ENCODE measurements at places on chromosomes 7 and 10. TPM values are rescaled to one million over a fixed set of nuclear protein-coding genes. Genes with fewer than 3 reads are reported as not detected.

DNA sequence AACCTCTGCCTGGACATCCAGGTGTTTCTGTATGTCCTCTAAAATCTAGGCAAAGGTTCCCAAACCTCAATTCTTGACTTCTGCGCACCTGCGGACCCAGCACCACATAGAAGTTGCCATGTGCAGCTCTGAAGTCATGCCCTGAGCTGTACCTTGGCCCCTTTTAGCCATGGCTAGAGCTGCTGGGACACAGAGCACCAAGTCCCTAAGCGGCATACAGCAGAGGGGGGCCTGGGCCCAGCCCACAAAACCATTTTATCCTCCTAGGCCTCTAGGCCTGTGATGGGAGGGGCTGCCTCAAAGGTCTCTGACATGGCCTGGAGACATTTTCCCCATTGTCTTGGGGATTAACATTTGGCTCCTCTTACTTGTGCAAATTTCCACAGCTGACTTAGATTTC, 14.6 kb downstream of the TMEM243 start:
- no peak overlapping the region for H3K27ac ChIP-seq
- H3K36me3 ChIP-seq: peaks cover 9% of the 10 kb centered on the region
- DNase-seq: no peak
- H3K4me1 ChIP-seq: no peaks in the 10 kb centered on the region

DNA sequence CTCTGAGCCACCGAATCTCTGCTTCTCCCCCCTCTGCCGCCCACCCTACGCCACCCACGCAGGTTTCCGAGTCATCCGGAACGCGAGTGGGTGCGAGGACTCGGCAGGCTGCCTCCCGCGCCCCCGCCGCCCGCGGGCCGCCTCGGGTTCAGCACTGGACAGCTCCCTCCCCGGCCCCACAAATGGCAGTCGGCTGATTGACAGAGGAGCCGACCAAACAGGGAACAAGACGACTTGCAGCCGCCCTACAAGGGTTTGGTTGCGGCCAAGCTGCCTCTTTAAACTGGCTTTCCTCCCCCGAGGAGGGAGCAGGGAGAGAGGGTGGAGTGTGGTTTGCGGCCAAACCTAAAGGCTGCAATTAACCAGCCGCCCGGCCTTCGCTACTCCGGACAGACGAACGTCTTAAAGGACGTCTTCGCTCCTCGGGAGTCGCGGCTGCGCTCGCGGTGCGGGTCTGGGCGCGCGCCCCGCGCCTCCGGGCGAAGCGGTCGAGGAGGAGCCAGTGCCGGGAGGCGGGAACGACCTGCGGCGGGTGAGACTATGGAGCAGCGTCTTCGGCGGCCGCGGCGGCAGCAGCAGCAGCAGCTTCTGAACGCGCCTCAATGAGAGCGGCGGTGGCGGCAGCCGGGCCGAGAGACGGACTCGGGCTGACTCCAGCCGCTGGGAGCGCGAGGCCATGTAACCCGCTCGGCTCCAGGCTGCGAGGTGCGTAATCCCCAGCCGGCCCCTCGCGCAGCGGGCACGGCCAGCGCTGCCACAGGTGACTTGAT, at the start of gene GPR158:
GPR158 (plus strand) TSS at position 541 of the 770 bp plus-strand sequence. CDS start 420 bp downstream, outside the sequence.
- H3K4me1 ChIP-seq: no peaks in the 10 kb centered on the region
- H3K4me3 ChIP-seq: no peak within 1 kb of the TSS
- DNase-seq: peak; percentile 38
- peaks cover 4% of the 10 kb centered on the region for H3K27me3 ChIP-seq
- no peak within 1 kb of the TSS for H3K27ac ChIP-seq
- H3K36me3 ChIP-seq: no peaks in the 10 kb centered on the region

DNA sequence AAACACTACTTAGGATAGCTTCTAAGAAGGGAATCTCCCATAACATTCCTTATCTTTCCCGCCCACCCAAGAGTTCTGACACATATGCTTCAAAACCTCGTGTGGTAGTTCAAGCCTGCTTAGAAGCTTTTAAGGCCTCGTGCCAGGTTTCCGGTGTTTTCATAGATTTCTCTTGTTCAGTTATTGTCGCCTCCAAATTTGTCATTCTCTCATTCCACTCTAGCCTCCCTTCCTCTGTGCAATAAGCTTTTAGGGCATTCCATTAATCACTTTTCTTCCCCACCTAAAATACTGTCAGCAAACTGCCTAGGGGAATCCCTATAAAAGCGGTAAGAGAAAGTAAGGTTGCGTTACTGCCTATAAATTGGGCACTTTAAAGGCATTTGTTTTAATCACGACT, 718 bp upstream of the BPGM start:
- no peaks in the 10 kb centered on the region for H3K36me3 ChIP-seq
- peaks cover 22% of the 10 kb centered on the region for H3K4me1 ChIP-seq
- H3K27ac ChIP-seq: peak overlapping the region; percentile 34
- no peak for DNase-seq

- no peak overlapping the region for H3K4me3 ChIP-seq
- DNase-seq: no peak
- H3K4me1 ChIP-seq: no peaks in the 10 kb centered on the region
These were observed 48.6 kb upstream of the NRP1 start for GRCh38 chr10:33382921-33383713.

DNA sequence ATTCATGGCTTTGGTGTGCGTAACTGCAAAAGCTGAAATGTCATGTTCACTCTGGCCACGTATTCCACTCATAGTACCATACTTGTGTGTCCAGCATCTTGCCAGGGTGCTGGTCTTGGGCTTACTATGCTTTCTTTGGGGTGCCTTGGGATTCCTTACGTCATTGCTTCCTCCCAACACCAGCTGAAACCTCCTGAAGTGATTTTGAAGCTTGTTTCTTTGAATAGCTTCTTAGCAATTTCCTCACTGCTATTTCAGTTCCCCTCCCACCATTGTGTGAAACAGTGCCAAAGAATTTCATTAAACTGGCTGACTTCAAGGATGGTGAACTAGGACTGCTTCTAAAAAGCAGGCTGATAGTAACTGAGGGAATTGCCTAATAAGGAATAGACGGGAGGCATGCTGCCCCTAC, 36.9 kb downstream of the ENTPD1 start:
- no peaks in the 10 kb centered on the region for H3K27me3 ChIP-seq
- H3K36me3 ChIP-seq: no peaks in the 10 kb centered on the region
- no peak for DNase-seq
- peaks cover 7% of the 10 kb centered on the region for H3K4me1 ChIP-seq

The WEE2 gene
- total RNA-seq: not detected

The AKR1C4 gene
- not detected for total RNA-seq

All from PC-9 (cell line).